ENCODE measurements at places on chromosomes 1 and 21.

DNA sequence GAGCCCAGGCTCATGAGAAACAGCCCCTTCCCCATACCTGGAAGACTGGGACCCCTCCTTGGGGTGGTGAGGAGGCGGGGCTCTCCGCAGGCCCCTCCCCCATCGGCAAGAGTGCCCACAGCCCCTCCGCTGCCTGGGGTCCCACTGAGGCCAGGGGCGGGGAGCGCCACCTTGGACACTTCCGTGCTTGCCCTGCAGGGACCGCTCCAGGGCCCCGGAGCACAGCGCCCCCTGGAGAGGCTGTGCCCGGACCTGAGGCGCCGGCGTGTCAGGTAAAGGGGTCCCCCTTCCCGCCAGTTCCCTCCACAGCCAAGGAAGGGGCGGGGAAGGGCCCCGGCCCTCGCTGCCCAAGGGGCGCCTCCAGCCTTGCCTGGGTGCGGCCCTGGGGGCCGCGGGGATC, 21.5 kb downstream of the INAVA start:
- no peak for DNase-seq

GRCh38 chr1:187229496-187229895, 400.7 kb downstream of the PLA2G4A start:
- no peak for DNase-seq

DNA sequence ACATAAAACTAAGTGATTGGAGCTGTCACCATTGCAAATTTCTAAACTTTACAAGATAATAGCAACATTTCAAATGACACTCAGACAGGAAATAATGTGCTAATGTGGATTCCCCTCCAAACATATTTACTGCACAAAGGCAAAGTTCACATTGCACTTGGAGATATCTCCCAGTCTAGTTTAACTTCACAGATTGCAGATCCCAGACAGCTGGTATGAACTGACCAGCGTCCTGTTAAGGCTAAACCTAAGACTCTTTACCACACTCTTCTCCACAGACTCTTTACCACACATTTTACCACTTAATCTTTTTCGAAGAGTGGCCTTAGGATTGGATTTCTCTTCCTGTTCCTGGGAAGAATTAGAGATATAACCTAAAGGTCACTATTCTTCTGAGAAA, 40.6 kb upstream of the HSD3B1 start:
- no peak for DNase-seq

DNA sequence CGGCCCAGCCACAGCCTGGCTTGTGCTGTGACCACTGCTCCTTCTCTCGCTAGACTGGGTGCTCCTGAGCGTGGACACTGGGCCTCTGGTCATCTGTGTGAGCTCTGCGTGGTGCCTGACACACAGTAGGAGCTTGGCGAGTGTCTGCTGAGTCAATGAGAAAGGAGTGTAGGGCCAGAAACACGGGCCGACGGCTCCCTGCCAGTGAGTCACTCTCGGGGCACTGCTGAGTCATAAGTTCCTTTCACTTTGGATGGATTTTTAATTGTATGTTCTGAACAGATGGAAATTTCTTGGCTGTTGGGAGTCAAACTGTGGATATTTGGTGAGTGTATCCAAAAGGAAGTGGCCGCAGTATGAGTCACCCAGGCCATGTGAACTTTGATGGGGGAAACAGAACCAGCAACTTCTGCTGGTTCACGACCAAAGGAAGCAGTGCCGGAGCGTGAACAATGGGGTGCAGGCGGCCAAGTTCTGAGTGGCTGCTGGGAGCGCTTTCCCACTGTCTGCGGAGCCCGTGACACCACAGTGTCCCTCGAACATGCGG, 41.0 kb upstream of the COL18A1 start:
- peak; percentile 96 for DNase-seq

DNA sequence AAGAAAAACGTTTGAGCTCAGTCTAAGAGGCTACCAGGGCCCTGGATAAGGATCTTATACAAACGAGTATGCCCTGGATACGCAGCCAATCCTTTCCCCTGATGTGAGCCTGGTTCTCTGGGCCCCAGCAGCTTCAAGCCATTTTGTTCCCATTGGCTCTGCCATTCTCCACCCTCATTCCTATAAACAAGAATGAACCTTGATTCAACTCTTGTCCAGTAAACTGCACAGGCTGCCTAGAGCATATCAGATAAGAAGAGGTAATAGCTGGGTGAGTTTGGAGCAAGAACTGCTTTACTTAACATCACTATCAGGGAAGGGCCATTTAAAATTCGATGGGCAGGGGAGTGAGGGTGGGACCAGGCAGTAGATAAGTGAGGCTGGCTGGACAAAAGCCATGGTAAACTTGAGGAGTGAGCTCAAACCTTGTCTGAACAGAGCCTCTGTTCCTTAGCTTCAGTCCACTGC, 11.3 kb downstream of the BTG2 start:
- no peak for DNase-seq

DNA sequence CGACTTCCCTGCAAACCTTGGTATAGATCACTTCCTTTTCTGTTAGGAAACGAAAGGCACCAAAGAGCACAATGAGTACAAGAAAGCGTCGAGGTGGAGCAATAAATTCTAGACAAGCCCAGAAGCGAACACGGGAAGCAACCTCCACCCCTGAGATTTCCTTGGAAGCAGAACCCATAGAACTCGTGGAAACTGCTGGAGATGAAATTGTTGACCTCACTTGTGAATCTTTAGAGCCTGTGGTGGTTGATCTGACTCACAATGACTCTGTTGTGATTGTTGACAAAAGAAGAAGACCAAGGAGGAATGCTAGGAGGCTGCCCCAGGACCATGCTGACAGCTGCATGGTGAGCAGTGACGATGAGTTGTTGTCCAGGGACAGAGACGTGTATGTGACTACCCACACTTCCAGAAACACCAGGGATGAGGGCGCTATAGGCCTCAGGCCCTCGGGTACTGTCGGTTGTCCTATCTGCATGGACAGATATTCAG, 18.5 kb downstream of the FAM89A start:
- no peak for DNase-seq
